ENCODE measurements at places on chromosomes 11 and 22.

GRCh38 chr11:69560141-69560790 lies 78.8 kb downstream of the LINC01488 start:
- DNase-seq = no peak

- DNase-seq = no peak
These were observed 214.4 kb downstream of the ETS1 start for GRCh38 chr11:128372977-128373376.

DNA sequence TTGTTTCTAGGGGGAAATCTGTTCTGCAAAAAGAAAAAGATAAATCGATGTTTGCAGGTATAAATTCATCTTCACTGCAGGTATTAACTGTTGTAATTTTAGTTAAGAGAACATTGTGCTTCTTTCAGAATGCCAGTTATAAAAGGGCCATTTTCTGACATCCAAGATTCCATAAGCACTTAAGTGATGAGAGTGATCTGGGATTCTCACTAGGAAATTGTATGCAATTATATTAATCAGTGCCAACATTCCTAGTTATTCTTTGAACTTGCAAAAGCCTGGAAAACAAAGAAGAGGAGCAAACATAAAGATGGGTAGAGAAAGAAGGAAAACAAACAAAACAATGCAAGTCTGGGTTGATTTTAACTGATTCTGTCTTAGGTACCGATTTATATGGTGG lies 5.4 kb downstream of the DDI1 start:
- DNase-seq = no peak

DNA sequence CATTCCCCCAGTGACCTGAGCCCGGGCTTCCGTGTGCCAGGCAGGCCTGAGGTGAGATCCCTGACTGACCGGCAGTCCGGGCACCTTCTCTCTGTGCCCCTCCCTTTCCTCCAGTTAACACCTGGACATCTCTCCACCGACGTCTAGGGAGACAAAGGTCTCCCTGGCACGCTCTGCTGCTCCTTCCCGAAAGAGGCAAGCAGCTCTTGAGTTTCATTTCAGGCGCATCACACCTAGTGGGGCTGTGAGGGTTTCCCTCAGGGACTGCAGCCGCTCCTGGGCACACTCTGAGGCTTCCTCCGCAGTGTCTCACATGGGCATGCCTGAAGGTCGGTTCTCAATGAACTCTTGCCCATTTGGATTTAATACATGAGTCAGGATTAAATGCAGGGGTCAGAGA lies 322.7 kb downstream of the CTTN start:
- DNase-seq = no peak

GRCh38 chr11:45361551-45361950 lies 75.4 kb upstream of the SYT13 start:
- no peak for DNase-seq

DNA sequence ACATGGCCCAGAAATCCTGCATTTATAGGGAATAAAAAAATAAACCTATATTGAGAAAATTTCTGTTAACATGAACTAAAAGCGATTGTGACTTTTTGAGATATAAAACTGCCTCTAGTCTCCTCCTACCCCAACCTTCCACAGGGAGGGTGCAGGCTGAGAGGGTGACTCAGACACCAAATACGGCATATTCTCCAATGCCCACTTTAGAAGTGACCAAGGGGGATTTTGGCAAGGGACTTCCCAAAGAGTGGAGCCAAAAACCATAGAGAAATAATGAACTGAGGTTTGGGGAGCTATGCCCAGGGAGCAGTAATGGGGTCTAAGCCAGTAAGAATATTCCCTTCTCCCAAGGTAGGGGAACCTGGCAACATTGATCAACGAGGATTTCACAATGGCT lies 124.9 kb upstream of the ZC3H12C start:
- no peak for DNase-seq

- no peak for DNase-seq
These were observed 671 bp upstream of the PICALM start for GRCh38 chr11:86069408-86070101.

DNA sequence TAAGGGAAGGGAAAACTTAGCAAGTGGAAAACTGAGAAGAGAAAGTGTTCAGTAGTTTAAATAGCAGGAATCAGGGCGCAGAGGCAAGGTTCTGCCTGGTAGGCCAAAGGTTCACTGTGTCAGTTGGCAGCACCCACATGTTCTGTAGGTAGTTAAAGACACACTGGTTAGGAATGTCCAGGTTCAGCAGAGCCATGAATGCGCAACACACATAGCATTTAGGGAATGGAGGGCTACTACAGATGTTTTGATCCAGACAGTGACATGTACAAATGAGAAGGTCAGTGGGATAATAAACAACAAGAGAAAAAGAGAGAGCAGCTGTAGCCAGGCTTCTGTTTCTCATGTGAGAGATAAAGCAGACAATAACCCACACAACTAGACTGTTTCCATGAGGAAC lies 56.2 kb upstream of the ARHGAP42 start:
- no peak for DNase-seq

GRCh38 chr11:68355471-68355870 lies 43.1 kb downstream of the LRP5 start:
- no peak for DNase-seq

DNA sequence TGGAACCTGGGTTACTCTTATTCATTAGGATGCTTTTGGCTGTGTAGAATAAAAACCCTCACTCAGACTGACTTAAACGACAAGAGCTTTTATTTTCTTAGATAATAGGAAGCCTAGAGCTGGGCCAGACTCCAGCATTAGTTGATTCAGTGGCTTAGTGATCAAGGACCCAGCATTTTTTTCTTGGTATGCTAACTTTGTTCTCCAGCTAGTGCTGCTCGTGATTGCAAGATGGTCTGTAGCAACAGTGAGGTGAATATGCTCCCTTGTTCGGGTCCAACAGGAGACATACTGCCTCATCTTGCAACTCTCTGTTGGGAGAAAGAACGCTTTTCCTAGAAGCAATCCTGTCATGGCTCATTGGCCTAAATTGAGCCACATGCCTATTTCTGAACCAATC lies 33.4 kb downstream of the INSC start:
- DNase-seq = no peak

GRCh38 chr11:19394525-19395016 lies 153.8 kb upstream of the E2F8 start:
- DNase-seq = peak; percentile 0

DNA sequence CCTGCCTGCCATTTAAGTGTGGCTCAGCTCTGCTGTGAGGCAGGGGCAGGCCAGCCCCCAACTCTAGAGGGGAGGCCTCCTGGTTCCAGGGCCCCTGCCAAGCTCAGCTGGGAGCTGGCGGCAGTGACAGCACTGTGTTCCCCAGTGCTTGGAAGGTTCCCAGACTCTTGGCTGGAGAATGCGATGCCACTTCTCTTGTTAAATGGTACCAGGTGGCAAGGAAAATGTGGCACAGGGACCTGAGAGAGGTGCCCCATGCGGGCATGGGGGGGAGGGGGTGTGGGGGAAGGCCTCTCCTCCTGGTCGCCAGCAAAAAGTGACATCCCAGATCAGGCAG lies 8.4 kb upstream of the TNFRSF13C start:
- no peak for DNase-seq

- peak; percentile 22 for DNase-seq
These were observed 101.0 kb downstream of the GGTLC2 start for GRCh38 chr22:22745225-22746060.

- DNase-seq = no peak
These were observed 80.8 kb downstream of the NAT10 start for GRCh38 chr11:34185926-34186841.

DNA sequence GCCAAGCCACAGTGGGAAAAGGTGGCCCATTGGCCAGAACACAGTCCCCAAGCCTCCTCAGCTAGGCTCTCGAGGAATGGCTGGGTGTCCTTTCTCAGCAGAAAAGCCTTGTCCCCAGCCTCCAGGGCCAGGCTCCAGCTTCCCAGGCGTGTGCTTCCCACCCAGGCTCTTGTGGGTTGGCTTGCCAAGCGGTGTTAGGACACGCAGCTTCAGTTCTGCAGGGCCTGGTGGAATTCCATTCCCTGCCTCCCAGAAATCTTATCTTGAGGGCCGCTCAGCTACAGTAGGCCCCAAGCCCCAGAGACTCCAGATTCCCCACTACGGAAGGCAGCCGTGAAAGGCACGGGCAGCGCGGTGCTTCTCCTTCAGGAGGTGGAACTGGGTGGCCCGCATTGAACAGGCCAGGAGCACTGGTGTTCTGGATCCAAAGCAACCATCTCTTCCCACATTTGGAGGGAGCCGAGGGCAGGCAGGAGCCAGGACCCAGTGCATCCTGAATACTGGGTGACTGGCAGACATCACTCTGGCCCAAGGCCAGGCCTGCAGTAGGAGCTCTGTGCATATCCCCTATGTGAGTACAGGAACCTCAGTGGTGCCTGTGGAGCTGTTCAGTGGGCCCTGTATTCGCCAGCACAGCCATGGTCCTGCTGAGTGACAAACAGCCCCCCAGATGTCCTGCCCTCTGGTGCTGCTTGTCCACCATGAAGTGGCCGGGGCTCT lies 16.7 kb upstream of the KCNQ1OT1 start:
- DNase-seq = no peak

- DNase-seq = no peak
These were observed 2.8 kb downstream of the RIC8A start for GRCh38 chr11:210122-210802.

- no peak for DNase-seq
These were observed 403.4 kb upstream of the B3GAT1 start for GRCh38 chr11:134815404-134815803.

DNA sequence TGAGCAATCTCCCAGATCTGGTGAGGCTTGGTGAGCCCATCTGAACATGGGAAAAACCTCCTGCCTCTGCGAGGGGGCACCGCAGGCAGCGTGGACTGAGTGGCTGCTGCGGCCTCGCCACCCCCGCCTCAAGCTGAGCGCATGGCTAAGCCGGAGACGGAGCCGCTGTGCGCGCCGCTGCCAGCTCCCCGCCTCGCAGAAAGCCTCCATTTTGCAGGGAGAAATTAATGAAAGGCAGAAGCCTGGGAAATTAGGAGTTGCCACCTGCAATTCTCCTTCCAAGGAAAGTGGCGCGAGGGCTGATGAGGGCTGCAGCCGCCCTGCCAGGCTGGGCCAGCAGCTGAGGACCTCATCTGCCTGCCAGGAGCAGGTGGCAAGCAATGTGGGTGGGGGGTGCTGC lies 35.6 kb upstream of the TCF20 start:
- no peak for DNase-seq

DNA sequence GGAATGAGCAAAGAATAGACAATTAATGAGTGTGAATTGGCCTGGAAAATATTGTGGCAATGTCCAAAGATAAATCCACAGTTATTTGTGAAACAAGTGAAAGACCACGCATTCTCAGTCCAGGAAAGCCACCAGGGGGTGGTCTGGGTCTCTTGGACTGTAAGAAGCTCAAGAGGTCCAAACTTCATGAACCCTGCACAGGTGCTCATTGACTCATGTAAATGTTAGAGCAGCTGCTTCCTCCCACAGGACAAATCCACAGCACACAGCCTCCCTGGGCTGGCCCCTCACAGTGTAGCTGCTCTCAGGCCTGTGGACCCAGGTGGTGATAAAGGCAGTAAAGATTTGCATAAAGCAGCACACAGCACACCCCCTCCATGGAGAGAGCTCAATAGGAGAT lies 114.0 kb downstream of the ZNF280B start:
- no peak for DNase-seq

GRCh38 chr22:49368976-49369725 lies 458.5 kb downstream of the BRD1 start:
- DNase-seq = no peak

DNA sequence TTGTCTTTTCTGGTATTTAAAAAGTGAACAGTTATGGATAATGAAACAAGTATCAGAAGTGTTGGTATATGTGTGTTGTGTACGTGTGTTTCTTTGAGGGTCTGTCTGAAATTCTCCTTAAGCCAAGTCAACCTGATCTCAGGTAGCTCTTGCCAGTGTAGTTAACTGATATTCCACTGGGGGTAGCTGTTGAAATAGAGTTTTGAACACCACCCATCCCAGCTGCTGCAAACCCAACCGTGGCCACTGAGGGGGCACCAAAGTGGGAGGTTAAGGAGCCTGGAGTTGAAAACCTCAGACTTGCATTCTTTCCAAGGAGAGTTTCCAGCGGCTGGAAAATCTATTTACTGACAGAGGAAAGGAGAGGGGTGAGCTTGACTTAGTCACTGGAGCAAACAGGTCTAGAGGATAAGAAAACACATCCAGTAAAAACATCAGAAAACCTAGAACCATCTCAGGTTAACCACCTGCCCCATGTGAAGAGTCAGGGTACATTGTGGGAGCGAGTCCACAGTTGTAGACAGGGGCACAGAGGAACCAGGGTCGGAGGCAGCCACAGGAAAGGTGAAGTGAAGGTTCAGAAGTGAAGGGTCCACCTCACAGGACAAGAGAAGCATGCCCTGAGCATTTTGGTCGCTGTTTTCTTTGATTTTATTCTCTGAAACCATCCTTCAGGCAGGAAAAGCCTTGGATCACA lies 8.8 kb upstream of the CUL5 start:
- DNase-seq = peak; percentile 12

DNA sequence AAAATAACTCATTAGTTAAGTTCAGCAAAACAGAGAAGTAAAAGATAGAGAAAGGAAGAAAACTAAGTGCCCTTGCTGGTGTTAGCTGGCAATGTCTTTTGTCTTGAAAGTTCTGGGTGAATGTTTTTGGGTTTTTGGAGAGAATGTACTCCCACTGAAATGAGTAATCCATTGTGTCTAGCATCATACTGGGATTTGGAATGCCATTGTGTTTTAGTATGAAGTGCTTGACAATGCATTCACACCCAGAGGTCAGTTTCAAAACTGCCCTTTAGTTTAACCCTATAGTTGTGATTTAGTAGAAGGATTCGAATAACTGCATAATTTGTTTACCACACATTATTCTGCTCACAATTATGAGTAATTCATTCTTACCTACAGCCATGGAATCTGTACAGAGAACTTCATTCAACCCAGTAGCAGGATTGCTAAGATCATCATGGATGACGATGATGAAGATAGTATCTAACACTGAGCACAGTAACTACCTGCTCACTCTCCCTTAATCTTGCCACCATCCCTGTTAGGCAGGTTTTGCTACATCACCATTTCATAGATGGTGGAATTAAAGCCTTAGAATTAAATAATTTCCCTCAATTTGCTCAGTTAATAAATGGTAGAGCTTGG lies 33.9 kb downstream of the MAML2 start:
- no peak for DNase-seq
